Motor neuron (in vitro differentiated cells): ENCODE measurements at places on chromosomes 12 and 14. TPM values are rescaled to one million over a fixed set of nuclear protein-coding genes. Genes with fewer than 3 reads are reported as not detected.

The MEG3 gene
- 1.9 and 2.4 TPM in 2 replicates for total RNA-seq

The GPR135 gene
- total RNA-seq, result 4.1 and 4.3 TPM in 2 replicates

The CISTR gene
- not detected in 2 replicates for total RNA-seq

The DIO2 gene
- total RNA-seq, result 5.9 and 9.3 TPM in 2 replicates

The KRT73 gene
- total RNA-seq, result 0.21 and 0.37 TPM in 2 replicates

The LTBP2 gene
- total RNA-seq, result 27.0 and 28.9 TPM in 2 replicates

The GPRC5D gene
- 0.66 and 0.78 TPM in 2 replicates for total RNA-seq

The IRAK3 gene
- total RNA-seq, result 0.37 and 0.57 TPM in 2 replicates

The RD3L gene
- not detected in 2 replicates for total RNA-seq

The KRT75 gene
- 0.22 TPM in 1 of 2 replicates, not detected in the other for total RNA-seq

The CELA1 gene
- not detected in 2 replicates for total RNA-seq

The PIWIL1 gene
- total RNA-seq, result not detected in 2 replicates

The HPD gene
- total RNA-seq, result 0.21 TPM in 1 of 2 replicates, not detected in the other

The SERPINA10 gene
- 0.18 and 0.25 TPM in 2 replicates for total RNA-seq

The RNF212B gene
- total RNA-seq, result not detected in 2 replicates

The TMPRSS12 gene
- 0.16 TPM in 1 of 2 replicates, not detected in the other for total RNA-seq

The ESR2 gene
- total RNA-seq, result 0.22 and 0.31 TPM in 2 replicates

The HOXC9 gene
- 0.47 and 1.4 TPM in 2 replicates for total RNA-seq

The SLC4A8 gene
- total RNA-seq, result 25.5 and 26.1 TPM in 2 replicates
